ENCODE measurements at places on chromosomes 2 and 18. TPM values are rescaled to one million over a fixed set of nuclear protein-coding genes. Genes with fewer than 3 reads are reported as not detected.
A peak's percentile ranks its signal among the peaks of the same experiment; 100 is the strongest.

PRPF40A gene
- total RNA-seq: 72.1 TPM

DNA sequence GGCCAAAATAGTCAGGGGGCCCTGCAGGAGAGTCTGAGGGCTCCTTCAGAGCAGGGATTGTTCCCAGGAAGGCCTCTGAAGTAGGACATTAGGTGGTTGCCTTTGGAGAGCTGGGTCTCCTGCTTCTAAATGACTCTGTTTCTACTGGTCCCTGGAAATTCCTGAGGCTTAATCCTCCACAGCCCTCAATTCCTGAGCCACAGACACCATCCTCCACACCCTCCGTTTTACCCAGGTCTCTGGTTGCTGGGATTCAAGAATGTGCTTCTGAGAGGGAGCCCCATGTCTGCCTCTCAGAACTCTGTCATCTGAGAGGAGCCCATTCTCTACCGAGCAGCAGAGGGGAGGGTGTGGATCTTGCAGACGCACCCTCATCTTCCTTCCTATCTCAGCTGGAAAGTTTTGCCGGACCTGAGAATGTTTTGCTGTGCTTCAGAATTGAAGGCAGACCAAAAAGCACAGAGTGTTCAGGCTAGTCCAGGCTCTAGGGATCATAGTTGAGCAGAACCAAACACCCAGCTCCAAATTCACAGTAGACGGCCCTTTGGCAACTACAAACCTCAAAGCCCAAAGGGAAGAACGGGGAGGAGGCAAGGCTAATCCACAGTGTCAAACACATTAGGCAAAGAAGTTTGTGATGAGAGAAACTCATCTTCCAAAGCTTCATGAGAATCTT is 8.1 kb downstream of the VIT start:
- DNase-seq: no peak

GRCh38 chr2:15745350-15745749 is 153.7 kb downstream of the DDX1 start:
- DNase-seq: no peak

EIPR1 gene
- 50.2 TPM for total RNA-seq

DNA sequence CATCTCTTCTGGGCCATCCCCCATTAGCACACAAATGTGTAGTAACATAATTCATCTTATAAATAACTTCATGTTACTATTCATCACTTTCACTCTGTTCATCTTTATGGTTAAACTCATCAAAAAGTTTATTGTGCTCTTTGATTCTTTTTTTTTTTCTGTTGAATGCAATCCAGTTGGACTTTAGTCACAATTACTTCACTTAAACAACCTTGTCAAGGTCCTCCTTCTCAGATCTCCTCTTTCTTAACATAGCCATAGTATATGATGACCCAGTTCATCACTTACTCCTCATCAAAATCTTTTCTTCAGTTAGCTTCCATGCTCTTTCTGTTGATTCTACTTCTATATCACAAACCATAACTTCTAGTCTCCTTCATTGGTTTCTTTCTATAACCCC is 80.2 kb upstream of the ZC3H15 start:
- no peak for DNase-seq

NETO1 gene
- total RNA-seq: not detected

PKDCC gene
- total RNA-seq: 9.9 TPM

POTEI gene
- not detected for total RNA-seq

- DNase-seq: peak; percentile 78
Observed at GRCh38 chr18:22550366-22550765, 132.7 kb upstream of the CTAGE1 start.

NEU2 gene
- not detected for total RNA-seq

GRCh38 chr2:231667496-231667895 is 40.8 kb upstream of the PTMA start:
- no peak for DNase-seq

GRCh38 chr2:145273840-145274239 is 753.9 kb upstream of the ZEB2 start:
- DNase-seq: peak; percentile 5

VWA3B gene
- total RNA-seq: not detected

DNA sequence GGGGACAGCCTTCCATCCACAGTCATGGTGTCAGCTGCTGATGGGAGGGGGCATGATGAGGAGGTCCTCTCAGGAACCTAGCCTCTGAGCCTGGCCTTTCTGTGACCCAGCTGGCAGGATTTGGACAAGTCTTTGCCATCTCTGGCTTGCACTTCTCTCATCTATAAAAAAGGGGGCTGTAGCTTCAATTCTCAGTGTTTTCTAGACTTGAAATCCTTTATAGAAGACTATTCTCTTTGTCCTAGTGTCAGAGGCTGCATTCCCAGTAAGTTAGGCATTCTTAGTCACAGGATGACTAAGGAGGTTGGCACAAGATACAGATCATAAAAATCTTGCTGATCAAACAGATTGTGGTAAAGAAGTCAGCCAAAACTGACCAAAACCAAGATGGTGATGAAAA is 958.5 kb downstream of the CNTNAP5 start:
- DNase-seq: peak; percentile 11

- DNase-seq: peak; percentile 83
Observed at GRCh38 chr2:27152796-27153464, 4.1 kb downstream of the TCF23 start.

ACVR1C gene
- total RNA-seq: 0.32 TPM

RIT2 gene
- total RNA-seq: not detected

- no peak for DNase-seq
Observed at GRCh38 chr2:20211860-20212458, 13.0 kb downstream of the SDC1 start.

- DNase-seq: no peak
Observed at GRCh38 chr2:134183679-134184078, 70.2 kb upstream of the MGAT5 start.

DNA sequence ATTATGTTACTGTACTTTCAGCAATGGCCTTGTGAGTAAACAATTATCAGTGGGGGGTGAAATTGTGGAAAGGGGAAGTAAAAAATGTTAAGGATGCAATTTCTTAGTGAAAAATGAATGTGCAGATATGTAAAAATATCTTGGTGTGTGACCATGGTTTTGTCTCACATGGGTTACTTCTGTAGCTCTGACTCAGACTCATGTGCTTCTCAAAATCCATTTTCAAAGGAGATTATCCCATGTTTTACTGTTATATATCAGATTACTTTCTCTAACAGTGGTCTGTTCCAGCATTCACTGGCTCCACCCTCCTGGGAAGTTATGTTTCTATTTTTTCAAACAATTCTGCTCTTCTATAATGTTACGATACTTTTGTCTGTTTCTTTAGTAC is 298.2 kb upstream of the COL3A1 start:
- peak; percentile 43 for DNase-seq

SRD5A2 gene
- total RNA-seq: not detected

RNU2-63P gene
- not detected for total RNA-seq

LOXL3 gene
- 52.4 TPM for total RNA-seq

GRCh38 chr18:58456625-58457024 is 172.3 kb downstream of the ALPK2 start:
- DNase-seq: no peak

DNA sequence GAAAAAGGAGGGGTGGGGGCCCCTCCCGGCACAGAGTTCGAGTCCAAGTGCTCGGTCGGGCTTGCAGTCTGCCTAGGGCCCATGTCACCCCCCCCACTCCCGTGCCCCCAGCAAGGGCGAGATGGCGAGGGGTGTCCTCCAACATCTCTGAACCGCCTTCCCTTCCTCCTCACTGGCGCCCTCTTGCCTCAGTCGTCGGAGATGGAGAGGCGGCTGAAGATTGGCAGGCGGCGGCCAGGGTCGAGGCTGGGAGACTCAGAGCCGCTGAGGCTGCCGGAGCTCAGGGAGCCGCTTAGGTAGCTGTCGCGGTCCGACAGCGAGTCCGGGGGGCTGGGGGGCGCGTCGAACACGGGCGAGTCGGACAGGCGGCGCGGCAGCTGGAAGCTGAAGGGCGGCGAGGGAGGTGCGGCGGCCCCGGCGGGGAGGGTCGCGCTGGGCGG is 2.3 kb downstream of the ZFP36L2 start:
- peak; percentile 80 for DNase-seq

GRCh38 chr2:241797441-241798080 is 11.4 kb upstream of the NEU4 start:
- no peak for DNase-seq
